ENCODE measurements at places on chromosomes 6 and 20.

GRCh38 chr20:32807706-32808105, 12.0 kb upstream of the MAPRE1 start:
- no peak for DNase-seq

DNA sequence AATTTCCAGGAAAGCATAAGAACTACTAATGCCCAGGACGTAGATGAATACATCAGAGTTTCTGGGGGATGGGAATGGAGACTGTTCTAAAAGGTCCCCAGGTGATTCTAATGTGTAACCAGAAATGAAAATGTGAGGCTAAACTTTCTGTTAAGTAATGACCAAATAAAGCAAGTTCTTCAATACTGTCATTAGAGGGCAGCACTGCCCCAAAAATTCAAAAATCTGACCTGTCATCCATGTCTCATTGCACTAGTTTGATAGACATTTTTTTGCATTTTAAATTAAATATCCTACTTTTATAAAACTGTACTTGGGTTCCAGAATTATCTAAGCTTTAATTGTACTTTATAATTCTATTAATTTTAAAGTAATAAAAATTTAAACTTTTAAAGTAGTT, 94.9 kb downstream of the RFX6 start:
- DNase-seq: no peak

GRCh38 chr6:42448927-42449659, 2.6 kb downstream of the TRERF1 start:
- no peak for DNase-seq

- no peak for DNase-seq
These were observed 12.3 kb downstream of the DCBLD1 start for GRCh38 chr6:117494694-117495318.

GRCh38 chr6:56227071-56227879, 20.1 kb downstream of the COL21A1 start:
- DNase-seq: no peak

All from activated naive CD4-positive, alpha-beta T cell (primary cell).